ENCODE measurements at places on chromosomes 13 and 19.

DNA sequence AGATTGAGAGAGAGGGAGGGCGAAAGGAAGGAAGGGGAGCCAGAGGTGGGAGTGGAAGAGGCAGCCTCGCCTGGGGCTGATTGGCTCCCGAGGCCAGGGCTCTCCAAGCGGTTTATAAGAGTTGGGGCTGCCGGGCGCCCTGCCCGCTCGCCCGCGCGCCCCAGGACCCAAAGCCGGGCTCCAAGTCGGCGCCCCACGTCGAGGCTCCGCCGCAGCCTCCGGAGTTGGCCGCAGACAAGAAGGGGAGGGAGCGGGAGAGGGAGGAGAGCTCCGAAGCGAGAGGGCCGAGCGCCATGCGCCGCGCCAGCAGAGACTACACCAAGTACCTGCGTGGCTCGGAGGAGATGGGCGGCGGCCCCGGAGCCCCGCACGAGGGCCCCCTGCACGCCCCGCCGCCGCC is at the start of gene TNFSF11:
Gene TNFSF11, plus strand, starts transcription at position 142 of the 400 bp plus-strand sequence. Its CDS starts 152 bp downstream, at position 294.
- peak; percentile 61 for DNase-seq

GRCh38 chr13:31790992-31791391 is 51.7 kb downstream of the RXFP2 start:
- no peak for DNase-seq

GRCh38 chr13:26614721-26615120 is 57.2 kb downstream of the WASF3 start:
- no peak for DNase-seq

DNA sequence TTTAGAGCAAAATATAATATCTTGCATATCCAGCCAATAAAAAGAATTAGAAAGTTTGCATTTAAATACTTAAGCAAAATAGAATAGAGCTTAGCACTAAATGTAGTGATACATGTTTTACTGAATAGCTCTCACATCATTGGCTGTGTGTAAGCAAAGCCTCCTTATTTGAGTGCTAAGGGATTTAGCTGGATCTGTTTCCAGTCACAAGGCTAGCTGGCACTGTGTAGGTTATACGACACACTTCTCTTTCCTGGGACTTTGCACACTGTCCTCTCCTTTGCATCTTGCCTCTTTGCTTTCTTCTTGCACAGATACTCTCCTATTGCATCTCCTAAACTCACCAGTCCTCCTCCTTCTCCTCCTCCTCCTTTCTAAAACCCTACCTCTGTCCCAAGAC is 423.8 kb downstream of the KLF5 start:
- no peak for DNase-seq

GRCh38 chr13:77740097-77740735 is 42.7 kb downstream of the SLAIN1 start:
- no peak for DNase-seq

Data from ecto neural progenitor cell (in vitro differentiated cells).